ENCODE measurements at places on chromosomes 2 and 18.

- DNase-seq = no peak
Measured at GRCh38 chr2:133326652-133327397, 241.4 kb downstream of the NCKAP5 start.

- DNase-seq = no peak
Measured at GRCh38 chr2:58866040-58866439, 624.9 kb upstream of the FANCL start.

DNA sequence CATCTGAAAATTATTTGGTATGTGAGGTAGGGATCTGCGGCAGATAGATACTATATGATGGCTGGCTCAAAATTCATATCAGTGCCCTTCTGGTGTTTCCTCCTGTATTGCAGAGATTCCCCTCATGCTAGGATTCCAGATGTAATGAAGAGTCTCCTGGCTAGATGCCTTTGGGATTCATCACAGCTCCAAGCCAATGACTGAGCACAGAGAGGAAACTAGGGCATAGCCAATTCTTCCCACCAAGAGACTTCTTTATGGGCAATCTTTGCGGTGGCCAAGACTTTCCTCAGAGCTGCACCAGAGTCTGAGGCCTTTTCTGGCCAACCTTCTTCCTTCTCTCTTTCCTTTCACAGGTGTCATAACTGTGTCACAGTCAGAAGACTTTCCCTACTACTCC, 25.5 kb upstream of the CIB4 start:
- DNase-seq = no peak

DNA sequence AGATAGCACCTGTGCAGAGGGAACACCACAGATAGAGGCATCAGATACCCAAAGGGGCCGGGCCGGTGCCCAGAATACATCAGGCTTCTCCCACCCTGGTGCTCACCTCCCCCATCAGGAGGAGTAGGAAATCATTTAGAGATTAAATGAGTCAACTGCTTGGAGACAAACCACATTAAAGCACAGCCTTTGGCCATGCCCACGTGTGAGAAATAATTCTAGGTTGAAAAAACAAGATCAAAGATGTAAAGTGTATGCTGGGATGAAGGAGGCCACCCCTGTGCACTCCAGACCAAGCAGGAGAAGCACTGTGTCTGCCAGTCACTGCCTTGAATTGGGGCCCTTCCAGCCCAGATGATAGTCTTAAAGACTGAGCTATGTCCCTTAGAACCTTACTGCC, 152.8 kb upstream of the ACAA2 start:
- DNase-seq = no peak

DNA sequence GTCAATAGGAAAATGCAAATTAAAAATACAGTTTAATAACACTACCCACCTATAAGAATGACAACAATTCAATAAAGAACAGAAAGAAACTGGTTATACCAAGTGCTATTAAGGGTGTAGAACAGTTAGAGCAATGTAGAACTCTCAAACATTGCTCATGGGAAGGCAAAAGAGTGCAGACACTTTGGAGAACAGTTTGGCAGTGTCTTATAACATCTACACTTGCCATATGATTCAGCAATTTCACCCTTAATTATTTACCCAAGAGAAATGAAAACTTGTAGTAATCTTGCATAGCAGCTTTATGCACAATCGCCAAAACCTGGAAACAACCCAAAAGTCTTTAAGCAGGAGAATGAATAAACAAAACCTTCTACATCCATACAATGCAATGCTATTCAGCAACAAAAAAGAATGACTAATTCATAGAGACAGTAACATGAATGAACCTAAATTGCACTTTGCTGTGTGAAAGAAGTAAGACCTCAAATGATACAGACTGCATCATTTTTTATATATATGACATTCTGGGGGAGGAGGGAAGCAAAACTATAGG, 455.2 kb downstream of the THSD7B start:
- DNase-seq = peak; percentile 79
